A549 treated with CORT108297 at 1 μM for 4 hours (cell line): ENCODE measurements at places on chromosomes 4 and X. TPM values are rescaled to one million over a fixed set of nuclear protein-coding genes. Genes with fewer than 3 reads are reported as not detected.

RBM47 gene
- 17.6 to 23.2 TPM (median 21.5 TPM) in 5 replicates for total RNA-seq

C4orf51 gene
- total RNA-seq, result not detected in 5 replicates

VEGFD gene
- total RNA-seq, result 0.28 to 0.66 TPM (median 0.41 TPM) in 5 replicates

AWAT2 gene
- not detected in 5 replicates for total RNA-seq

XAGE1A gene
- 5.1 to 36.0 TPM (median 24.6 TPM) in 5 replicates for total RNA-seq

SOD3 gene
- total RNA-seq, result not detected in 5 replicates

XPNPEP2 gene
- total RNA-seq, result not detected in 5 replicates

CXCL10 gene
- 0.07 to 0.22 TPM (median 0.13 TPM) in 5 replicates for total RNA-seq

FAM9A gene
- total RNA-seq, result not detected in 5 replicates

PRPS2 gene
- 36.2 to 45.9 TPM (median 43.3 TPM) in 5 replicates for total RNA-seq

ZNF157 gene
- 0.05 TPM in 1 of 5 replicates, not detected in the others for total RNA-seq

MAGEE1 gene
- total RNA-seq, result 3.6 to 4.9 TPM (median 4.7 TPM) in 5 replicates

CT55 gene
- not detected in 5 replicates for total RNA-seq

CPLX1 gene
- 0.38 to 0.86 TPM (median 0.60 TPM) in 5 replicates for total RNA-seq

PNCK gene
- total RNA-seq, result 0.21 to 0.37 TPM (median 0.24 TPM) in 3 of 5 replicates, not detected in the others

PRR32 gene
- total RNA-seq, result not detected in 5 replicates

ATOH1 gene
- not detected in 5 replicates for total RNA-seq

MAGT1 gene
- total RNA-seq, result 36.1 to 46.4 TPM (median 39.3 TPM) in 5 replicates

IQSEC2 gene
- 32.6 to 44.7 TPM (median 40.2 TPM) in 5 replicates for total RNA-seq

HPF1 gene
- 14.0 to 22.1 TPM (median 15.5 TPM) in 5 replicates for total RNA-seq

PNMA6A gene
- 3.6 to 5.8 TPM (median 5.1 TPM) in 5 replicates for total RNA-seq

KLHL34 gene
- total RNA-seq, result not detected in 5 replicates

NRK gene
- not detected in 5 replicates for total RNA-seq

INPP4B gene
- total RNA-seq, result 3.9 to 6.4 TPM (median 6.3 TPM) in 5 replicates

BTC gene
- total RNA-seq, result 1.2 to 1.6 TPM (median 1.3 TPM) in 5 replicates

VCX2 gene
- not detected in 5 replicates for total RNA-seq

PLXNA3 gene
- total RNA-seq, result 9.7 to 17.8 TPM (median 15.3 TPM) in 5 replicates

CTAG1A gene
- not detected in 5 replicates for total RNA-seq

PPP4R3C gene
- not detected in 5 replicates for total RNA-seq

HMGB3 gene
- 119 to 181 TPM (median 137 TPM) in 5 replicates for total RNA-seq

MAGEB2 gene
- not detected in 5 replicates for total RNA-seq

PABPC5 gene
- 0.06 TPM in 1 of 5 replicates, not detected in the others for total RNA-seq

KLKB1 gene
- total RNA-seq, result 0.07 TPM in 1 of 5 replicates, not detected in the others

MAP3K15 gene
- 1.8 to 2.4 TPM (median 1.9 TPM) in 5 replicates for total RNA-seq

AADAT gene
- 8.5 to 9.8 TPM (median 8.9 TPM) in 5 replicates for total RNA-seq
